Foreskin fibroblast (primary cell): ENCODE measurements at places on chromosomes 6 and 20.

DNA sequence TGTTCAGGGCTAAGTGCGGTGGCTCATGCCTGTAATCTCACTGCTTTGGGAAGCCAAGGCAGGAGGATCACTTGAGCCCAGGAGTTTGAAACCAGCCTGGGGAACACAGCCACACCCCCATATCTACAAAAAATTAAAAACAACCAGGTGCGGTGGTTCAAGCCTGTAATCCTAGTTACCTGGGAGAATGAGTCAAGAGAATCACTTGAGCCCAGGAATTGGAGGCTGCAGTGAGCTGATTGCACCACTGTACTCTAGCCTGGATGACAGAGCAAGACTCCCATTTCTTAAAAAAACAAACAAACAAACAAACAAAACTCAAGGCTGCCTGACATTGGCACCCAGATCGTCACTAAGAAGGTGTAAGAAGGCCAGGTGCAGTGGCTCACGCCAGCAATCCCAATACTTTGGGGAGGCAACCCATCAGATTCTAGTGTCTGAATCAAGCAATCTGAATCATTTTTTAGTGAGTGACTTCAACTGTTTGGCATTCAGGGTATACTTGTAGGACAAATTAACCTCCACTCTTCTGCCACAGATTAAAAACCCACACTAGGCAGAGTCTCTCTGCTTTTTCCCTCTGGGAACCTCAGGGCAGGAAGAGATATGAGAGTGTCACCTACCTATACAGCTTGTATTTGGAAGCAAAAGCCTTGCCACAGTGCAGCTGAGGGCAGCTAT is 6.1 kb downstream of the PLAGL2 start:
- peak; percentile 54 for DNase-seq

- no peak for DNase-seq
Observed at GRCh38 chr20:17605131-17605660, 35.3 kb downstream of the DSTN start.

DNA sequence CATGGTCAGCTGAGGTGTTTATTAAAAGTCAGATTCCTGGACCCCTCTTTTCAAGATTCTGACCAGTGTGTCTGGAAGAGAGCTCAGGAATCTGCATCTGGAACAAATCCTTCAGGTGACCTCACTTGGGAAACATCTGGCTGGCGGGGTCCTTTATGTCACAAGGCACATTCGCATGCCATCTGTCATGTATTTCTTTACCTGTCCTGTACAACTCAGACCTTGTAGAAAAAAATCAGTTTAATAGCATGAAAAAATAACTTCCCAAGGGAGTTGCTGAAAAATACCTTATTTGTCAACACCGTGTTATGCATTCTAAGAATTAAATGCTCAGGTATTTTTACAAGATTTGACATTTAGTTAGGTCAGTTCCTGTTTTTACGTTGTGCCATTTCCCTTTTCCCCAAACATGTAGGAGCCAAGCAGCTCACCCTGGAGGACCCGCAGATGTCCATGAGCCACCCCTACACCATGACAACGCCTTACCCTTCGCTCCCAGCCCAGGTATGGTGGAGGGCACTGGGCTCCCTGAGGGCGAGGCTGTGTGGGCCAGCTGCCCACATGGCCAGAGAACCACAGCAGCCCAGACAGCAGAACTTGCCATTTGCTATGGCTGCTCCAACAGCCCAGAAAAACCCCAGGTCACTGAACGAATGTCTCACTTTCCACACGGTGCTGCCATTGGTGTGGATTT is 4.0 kb downstream of the IRF4 start:
- no peak for DNase-seq

DNA sequence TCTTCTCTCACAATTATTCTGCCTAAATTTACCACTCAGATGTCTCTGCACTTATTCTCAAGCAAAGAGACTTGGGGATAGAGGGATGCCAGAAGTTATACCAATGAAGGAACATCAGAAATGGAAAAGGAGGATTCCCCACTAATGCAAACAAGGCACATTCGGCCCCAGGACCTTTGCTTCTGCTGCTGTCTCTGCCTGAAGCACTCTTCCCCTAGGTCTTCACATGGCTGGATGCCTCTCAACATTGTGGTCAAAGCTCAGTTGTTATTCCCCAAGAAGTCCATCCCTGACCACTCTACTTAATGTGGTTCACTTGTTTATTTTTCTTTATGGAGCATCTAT is 508.7 kb downstream of the DOK5 start:
- no peak for DNase-seq

DNA sequence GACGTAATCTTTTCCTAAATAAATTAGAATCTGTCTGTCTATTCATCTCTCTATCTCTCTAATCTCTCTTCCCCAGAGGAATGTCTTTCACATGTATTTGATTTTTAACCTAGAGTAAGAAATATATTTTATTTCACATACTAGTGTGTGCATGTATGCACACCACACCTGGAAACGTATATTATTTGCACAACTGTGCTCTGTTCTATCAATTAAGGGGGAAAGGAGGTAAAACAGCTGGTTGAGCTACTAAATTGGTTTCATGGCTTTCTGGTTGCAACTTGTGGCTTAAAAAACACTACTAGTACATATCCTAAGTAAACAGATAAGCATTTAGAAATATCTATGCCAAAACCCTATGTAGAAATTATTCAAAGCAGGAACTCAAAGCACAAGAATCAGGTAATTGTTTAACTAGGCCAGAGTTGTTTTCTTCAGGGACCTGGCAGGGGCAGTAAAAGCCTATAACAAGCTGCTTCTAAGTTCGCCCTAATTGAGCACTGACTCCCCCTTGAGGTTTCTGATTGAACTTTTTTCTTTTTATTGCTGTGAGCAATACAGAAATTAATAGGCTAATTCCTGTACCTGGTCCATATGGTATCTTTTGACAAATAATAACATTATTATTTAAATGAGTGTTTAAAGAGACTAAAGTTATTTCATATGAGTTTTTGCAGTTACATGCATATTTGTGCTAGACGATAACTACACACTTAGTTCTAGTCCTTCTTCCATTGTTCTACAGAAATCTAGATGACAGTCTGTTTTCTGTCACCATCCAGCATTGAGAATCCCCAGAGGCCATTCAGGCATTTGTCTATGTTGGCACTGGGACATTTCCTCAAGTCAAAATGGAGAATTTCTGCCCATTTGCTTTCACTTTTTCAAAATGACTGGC is 88.6 kb downstream of the MCHR2 start:
- DNase-seq, result peak; percentile 65

- DNase-seq, result no peak
Observed at GRCh38 chr20:31759836-31760518, 20.9 kb downstream of the TPX2 start.

GRCh38 chr6:35318196-35319171 is 20.9 kb downstream of the DEF6 start:
- DNase-seq, result peak; percentile 91

GRCh38 chr20:60381643-60382400 is 423.6 kb downstream of the CDH26 start:
- no peak for DNase-seq

- peak; percentile 40 for DNase-seq
Observed at GRCh38 chr6:125236536-125237327, 65.0 kb downstream of the HDDC2 start.

- DNase-seq, result no peak
Observed at GRCh38 chr6:88572449-88573139, 390.8 kb downstream of the RNGTT start.

DNA sequence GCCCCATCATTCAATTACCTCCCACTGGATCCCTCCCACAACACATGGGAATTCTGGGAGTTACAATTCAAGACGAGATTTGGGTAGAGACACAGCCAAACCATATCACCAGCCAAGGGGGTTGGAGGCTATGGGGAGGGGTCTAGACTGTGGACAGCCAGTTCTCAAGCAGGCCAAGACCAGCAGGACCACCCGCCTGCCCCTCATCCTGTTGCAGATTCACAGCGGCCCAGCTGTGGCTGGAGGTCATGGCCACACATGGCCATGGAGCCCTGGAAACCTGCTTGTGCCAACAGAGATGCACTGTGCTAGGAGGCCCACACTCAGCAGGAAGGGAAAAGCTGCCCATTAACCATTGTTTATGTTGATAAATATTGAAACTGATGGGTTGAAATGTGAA is 240.5 kb downstream of the TTLL2 start:
- no peak for DNase-seq
